ENCODE measurements at places on chromosomes 11 and 22.

DNA sequence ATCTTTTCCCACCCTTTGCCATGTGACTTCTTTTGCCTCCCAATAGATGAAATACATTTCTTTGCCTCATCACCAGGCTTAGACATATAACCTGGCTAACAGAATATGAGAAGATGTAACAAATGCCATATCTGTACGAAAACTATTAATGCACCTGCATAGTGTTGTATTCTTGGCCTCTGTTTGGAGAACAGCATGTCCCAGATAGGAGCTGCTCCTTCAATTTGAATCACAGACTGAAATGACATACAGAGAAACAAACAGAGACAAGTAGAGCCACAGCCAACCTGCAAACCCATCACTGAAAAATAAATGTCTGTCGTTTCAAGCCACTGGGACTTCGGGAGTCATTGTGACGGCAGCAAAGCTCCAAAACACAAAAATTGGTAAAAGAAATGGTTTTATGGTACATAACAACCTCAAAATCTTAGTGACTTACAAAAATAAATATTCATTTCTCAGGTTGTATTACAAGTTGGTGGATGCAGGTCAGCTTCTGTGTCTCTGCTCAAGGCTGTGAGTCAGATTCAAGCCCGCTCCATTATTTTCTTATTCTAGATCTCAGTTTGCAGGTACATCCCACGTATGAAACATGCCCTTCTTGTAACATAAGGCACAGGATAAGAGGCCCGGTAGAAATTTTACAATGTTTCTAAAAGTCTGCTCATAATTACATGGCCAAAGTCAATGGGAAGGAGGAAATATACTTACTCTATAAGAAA lies 171.3 kb upstream of the SOX6 start:
- no peak for DNase-seq

DNA sequence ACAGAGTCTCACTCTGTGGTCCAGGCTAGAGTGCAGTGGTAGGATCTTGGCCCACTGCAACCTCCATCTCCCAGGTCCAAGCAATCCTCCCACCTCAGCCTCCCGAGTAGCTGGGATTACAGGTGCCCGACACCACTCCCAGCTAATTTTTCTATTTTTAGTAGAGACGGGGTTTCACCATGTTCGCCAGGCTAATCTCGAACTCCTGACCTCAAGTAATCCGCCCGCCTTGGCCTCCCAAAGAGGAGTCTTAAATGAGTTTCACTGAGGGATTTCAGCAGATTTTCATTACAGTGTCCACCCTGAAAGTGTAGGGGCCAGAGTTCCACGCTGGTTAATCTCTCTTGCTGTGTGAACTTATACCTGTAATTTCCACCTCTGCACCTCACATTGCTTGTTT lies 412 bp upstream of the RPS3 start:
- DNase-seq: no peak

GRCh38 chr22:35292786-35293185 lies 6.9 kb upstream of the TOM1 start:
- no peak for DNase-seq

- no peak for DNase-seq
Observed at GRCh38 chr11:43574949-43575912, 105.3 kb upstream of the HSD17B12 start.

DNA sequence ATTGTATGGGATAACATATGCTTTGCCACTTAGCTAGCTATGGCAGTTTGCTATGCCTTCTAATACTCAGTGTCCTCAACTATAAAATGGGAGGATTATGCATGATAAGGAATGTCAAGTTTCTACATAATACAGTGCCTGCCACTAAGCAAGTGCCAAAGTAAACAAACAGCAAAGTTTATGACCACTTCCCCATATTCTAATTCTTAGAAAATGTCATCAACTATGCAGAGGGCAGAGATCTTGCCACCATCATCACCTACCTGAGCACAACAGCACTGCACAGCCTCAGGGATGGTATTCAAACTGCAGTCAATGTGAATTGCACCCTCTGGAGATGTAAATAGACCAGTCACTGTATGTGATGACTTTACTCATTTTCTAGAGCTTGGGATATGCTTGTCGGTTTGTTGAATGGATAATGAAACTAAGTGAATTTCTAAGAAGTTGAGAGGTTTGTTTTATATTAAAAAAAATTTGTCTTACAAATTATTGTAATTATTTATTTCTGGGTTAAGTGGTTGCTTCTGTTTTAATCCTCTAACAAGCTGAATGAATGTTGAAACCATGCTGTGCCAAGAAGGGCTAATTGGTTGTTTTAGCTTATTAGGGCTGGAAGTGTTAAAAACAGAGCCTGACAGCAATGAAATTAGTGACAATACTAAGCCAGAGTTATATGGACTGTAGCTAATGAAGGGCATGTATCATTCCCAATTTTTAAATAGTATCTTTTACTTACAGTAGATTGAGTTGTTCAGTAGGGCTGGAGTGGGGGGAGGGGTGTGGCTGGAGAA lies 398.4 kb downstream of the CNTN5 start:
- DNase-seq: no peak

GRCh38 chr11:119858288-119858687 lies 129.3 kb upstream of the NECTIN1 start:
- DNase-seq: no peak

GRCh38 chr22:39396797-39397195 lies 2.8 kb upstream of the TAB1 start:
- no peak for DNase-seq

DNA sequence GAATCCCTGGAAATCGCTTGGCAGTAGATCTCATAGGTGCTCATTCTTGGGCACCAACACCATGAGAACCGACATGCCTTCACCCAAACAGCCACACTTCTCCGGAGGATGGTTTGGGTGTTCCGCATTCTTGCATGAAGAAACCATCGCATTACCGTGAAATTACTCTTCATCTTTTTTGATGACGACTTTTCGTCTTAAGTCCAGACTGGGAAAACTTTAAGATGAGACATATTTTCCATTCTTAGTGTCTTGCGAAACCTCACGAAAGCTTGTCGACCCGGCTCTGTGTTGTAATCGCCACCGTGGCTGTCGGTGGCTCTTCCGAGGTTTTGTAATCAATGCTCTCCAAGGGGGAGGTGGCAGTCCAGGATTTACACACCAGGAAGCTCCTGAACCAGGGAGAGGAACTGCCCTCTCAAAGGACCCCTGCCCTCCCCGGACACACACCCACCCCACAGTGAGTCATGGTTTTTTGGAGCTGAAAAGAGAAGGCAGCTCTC lies 1.7 kb downstream of the TOM1 start:
- peak; percentile 90 for DNase-seq

- DNase-seq: no peak
Observed at GRCh38 chr11:69297787-69298266, 3.9 kb downstream of the MYEOV start.

GRCh38 chr22:49913026-49913425 lies 5.2 kb downstream of the ALG12 start:
- DNase-seq: no peak

GRCh38 chr11:70756756-70757155 lies 358.4 kb downstream of the CTTN start:
- DNase-seq: no peak

DNA sequence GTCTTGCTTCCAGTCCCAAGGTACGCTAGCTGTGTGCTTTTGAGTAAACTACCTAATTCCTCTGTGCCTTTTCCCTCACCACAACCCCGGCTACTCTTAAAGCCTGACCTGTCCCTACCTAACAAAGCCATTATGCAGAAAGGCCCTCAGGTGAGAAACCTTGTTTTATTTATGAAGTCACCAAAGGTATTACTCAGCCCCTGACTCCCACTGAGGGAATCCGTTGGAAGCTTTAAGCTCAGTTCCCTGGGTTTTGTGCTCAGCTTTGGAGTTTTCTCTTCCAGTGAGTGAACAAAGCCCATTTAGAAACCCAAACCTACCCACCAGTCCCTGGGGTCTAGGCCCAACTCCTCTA lies 90.9 kb downstream of the APIP start:
- no peak for DNase-seq

DNA sequence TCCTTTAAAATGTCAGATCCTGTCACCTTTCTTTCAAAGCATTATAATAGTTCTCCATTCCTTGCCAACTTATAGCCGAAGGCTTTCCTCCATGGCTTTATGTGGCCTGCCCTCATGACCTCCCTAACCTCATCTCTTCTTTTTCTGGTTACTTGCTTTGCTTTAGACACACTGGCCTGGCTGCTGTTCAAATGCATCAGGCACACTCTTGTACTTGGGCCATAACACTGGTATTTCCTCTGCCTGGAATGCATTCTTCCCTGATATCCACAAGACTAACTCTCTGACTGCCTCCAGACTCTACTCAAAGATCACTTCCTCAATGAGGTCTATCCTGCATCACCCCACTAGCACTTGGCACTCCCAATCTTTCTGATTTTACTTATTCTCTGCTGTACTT lies 710.3 kb downstream of the KCNA4 start:
- DNase-seq: no peak

DNA sequence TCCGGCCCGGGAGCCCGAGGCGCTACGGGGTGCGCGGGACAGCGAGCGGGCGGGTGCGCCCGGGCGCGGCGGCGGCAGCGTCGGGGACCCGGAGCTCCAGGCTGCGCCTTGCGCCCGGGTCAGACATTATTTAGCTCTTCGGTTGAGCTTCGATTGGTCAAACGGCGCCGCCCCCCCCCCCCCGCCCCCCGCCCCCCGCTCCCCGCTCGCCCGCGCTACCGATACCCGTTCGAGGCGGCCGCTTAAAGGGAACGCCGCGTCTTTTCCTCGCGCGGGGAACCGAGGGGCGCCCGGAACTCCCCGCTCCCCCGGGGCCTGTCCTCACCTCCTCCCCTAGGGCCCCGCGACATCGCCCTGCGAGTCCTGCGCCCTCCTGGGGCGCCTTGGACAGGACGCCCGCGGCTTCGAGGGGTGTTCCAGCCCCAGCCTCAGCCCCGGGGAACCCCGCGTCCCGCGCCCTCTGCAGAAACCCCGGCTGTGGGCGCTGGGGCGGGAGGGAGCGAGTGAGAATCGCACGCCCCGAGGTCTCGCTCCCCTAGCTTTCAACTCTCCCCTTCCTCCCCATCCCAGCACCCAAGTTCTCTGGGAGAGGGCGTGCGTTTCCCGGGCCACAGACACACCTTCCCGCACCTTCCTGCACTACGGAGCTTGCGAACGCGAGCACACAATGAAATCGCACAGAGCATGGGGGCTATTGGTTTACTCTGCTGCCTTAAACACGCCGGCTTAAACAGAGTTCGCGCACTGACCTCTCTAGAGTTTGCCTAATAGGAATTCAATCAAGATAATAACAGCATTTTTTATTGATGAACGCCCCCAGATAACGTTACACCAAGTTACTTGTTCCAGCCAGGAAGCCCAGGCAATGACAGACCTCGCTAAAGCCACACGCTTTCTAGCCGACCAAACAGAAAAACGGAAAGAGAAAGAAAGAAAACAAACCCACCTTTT lies at the start of gene BDNF:
BDNF (minus strand) TSS at position 105 of the 951 bp plus-strand sequence. CDS start 41,891 bp downstream, outside the sequence.
- no peak for DNase-seq

GRCh38 chr11:82843057-82843795 lies 57.0 kb downstream of the PRCP start:
- no peak for DNase-seq

DNA sequence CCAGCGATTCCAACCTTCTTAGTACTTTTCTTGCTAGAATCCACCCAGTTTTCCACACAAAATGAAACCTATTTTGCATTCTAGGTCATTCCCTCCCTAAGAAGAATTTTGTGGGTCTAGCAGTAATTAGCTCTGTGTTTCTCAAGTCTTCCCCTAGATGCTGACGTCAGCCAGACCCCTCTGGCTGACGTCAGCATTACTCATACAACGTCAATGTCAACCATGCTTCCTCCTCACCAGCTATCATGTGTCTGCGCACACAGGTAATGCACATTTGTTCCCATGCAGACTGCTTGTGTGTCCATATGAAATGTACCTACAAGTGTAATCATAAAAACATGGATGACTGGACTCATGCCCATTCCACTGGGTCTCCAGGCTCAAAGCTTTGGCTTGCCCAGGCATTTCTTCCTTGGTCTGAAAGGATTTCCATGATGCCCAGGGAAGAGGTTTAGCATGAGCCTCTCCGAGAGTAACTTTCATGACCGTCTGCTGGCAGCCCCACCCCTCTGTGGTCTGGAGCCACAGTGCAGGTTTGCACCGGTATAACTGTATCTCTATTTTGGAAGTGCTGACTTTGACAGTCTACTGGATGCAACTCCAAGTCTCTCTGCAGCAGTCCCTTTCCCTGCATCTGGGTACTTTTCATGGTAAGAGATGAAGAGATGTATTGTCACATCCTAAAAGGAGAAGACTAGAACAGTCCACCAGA lies 58.6 kb downstream of the DSCAML1 start:
- no peak for DNase-seq

DNA sequence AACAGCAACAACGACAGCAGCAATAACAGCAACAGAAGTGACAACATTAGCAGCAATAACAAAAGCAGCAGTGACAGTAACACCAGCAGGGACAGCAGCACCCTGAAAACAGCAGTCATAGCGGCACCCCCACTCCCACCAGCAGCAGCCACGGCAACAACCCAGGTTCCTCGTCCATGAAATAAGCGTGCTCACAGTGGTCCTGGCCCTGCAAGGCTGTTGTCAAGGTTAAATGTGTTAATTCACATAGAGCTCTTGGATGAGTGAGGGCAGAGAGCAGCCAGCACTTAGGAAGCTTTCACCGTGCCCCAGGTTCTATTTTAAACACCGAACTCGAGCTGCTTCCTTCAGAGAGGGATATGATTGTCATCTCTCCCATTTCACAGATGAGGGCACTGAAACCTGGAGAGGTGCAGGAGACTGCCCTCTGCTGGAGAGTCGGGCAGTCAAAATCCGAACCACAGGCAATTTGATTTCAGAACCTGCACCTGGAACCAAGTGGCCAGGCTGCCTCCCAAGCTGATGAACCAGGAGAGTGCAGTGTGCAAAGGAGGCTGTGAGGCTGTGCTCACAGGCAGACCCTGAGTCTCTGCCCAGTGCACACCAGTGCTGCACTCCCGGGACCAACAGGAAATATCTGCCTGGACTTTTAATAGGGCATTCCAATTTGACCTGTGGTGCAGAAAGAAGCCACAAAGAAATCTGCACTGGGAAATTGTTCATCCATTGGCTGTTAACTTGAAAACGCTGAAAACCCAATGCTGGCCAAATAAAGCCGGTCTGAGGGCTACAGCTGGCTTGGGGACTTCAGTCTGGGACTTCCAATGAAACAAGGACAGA lies 22.9 kb upstream of the FGF3 start:
- no peak for DNase-seq

DNA sequence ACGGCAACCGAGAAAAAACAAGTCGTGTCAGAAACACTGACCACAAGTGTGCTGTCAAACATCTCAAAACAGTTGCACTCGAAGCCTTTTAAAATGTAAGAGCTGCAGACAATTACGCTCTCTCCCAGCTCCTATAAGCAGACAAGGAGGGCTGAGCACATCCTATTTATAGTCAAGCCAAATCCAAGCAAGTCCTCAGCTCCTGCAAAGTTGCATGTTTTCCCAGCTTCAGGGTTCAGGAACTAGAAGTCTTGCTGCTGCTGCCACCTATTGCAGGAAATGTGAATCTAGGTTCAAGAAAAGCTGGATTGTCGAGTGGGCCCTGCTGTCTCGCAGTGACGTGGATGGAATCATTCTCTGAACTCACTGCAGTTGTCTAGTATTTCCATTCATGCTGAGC lies 15.5 kb downstream of the EFCAB6 start:
- no peak for DNase-seq

GRCh38 chr11:304061-304506 lies 3.5 kb upstream of the IFITM2 start:
- no peak for DNase-seq

GRCh38 chr11:80338231-80338630 lies 897.4 kb upstream of the TENM4 start:
- DNase-seq: no peak

GRCh38 chr11:81112718-81113117 lies 1620.9 kb downstream of the FAM181B start:
- DNase-seq: no peak

- DNase-seq: no peak
Observed at GRCh38 chr22:18023509-18024275, 669 bp downstream of the MICAL3 start.

Data from SIG-M5 (cell line).